ENCODE measurements at places on chromosomes 1 and 21.

GRCh38 chr1:94887603-94888171 lies 39.2 kb downstream of the CNN3 start:
- DNase-seq = no peak

- no peak for DNase-seq
Observed at GRCh38 chr1:1098681-1099421, 17.0 kb downstream of the C1orf159 start.

DNA sequence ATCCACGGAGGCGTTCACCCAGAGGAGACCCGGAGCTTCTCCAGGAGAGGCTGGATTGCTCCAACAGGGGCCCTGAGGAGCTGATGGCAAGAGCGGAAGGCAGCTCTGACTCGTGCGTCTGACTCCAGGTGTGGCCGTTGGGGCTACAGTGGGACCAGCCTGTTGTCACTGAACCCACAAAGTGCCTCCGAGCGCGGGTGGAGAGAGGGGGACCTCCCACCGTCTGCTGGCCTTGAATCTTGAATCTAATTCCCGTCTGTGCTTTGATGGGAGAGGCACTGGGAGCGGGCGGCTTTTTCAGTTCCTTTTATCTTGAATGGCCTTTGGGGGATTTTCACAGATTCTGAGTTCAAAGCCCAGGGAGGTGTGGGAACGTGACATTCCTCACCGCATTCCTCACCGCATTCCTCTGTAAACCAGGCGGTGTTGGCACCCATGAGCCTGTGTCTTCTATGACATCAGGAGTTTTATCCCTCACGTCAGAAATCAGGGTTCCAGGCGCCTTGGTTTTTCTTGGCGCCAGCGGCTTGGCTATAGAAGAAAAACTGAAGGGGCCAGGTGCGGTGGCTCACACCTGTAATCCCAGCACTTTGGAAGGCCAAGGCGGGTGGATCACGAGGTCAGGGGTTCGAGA lies 39.2 kb upstream of the COL18A1 start:
- DNase-seq = no peak

- no peak for DNase-seq
Observed at GRCh38 chr21:31383770-31384169, 39.7 kb upstream of the TIAM1 start.

DNA sequence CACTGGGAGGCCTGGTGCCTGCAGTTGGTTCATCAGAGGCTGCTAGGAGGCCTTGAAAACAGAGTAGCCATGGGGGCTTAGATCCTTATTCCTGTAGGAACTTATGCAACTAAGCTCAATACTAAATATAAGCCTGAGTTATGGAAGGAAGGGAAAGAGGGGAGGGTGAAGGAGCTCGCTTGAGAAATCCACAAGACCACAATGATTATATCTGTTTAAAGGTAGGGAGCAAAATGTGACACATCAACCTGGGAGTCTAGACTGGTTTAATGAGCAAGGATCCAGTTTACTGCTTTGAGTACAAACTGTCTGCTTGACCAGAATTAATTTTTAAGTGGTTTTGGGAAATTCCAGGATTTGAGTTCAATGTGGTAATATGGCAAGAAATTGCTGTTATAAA lies 20.4 kb upstream of the ANGPTL7 start:
- no peak for DNase-seq

All from stimulated activated CD8-positive, alpha-beta memory T cell treated with anti-CD3 and anti-CD28 coated beads, Interleukin-15, amount 100 ng/mL, for 4 hours (primary cell).